ENCODE measurements at places on chromosomes 4 and X.

DNA sequence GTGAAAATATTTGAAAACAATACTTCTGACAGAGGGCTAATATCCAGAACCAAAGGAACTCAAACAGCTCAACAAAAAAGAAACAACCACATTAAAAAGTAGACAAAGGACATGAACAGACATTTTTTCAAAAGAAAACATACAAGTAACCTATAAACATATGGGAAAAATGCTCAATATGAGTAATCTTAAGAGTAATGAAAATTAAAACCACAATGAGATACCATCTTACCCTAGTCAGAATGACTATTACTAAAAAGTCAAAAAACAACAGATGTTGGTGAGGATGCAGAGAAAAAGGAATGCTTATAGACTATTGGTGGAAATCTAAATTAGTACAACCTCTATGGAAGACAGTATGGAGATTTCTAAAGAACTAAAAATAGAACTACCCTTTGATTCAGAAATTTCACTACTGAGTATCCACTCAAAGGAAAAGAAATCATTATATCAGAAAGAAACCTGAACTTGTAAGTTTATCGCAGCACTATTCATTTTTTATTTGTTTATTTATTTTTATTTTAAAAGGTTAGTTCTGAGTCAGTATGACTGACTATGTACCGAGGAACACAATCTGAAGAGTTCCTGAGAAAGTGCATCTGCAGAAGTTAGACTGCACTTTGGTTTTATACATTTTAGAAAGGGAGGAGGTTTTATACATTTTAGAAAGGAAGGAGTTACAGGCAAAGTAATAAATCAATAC is 231.3 kb downstream of the INPP4B start:
- no peak for DNase-seq

- DNase-seq: no peak
Observed at GRCh38 chrX:97389761-97390192, 506.1 kb downstream of the RPA4 start.

GRCh38 chrX:132612821-132613564 is 124.2 kb upstream of the MBNL3 start:
- peak; percentile 0 for DNase-seq

- DNase-seq: no peak
Observed at GRCh38 chrX:19686876-19687275, 171.6 kb upstream of the MAP3K15 start.

DNA sequence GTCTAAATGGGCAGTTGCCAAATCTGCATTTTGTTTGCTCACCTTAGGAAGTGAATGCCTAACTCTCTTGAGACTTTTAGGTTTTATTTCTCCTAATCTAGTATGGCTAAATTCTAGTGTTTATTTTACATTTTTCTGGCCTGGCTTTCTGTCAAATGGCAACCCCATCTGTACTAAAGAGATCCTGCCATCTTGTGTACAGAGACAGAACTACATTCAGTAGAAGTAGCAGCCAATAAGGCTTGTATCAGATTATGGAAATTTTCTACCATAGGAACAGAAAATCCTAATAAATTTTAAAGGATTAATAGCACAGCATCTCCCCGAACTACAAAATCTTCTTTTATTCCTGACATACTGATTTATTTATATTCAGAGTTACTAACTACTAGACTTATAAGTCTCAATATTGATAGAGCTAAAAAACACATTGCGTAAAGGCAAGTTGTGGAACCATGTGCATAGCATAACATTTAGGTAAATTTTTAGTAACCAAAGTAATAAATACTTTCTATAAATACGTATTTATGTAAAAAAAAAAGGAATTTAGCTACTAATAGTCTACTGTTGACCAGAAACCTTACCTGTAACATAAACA is 45.5 kb downstream of the TMEM144 start:
- DNase-seq: no peak

DNA sequence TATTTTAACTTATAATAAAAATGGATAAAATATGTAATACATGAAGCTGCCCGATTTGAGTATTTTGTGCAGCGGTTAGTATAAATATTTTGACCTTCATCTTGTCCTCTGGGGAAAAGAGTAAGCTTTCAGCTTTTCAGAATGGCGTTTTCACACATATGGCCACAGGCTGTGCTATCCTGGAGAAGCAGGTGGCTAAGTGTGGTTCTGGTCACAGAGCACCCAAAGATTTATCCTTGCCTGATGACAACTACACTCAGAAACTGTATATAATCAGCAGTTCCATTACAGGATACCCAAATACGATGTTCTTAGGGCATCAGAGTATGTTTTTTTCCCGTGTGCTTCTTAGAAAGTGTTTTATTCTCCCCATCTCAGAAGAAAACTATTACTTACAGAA is 42.3 kb upstream of the ANK2 start:
- DNase-seq: no peak

- DNase-seq: no peak
Observed at GRCh38 chrX:34654696-34655490, 2.2 kb downstream of the TMEM47 start.

GRCh38 chrX:23403849-23404248 is 69.2 kb downstream of the PTCHD1 start:
- no peak for DNase-seq

- DNase-seq: no peak
Observed at GRCh38 chrX:39112143-39112542, 310.9 kb downstream of the MID1IP1 start.

Measured in stimulated activated CD8-positive, alpha-beta memory T cell treated with anti-CD3 and anti-CD28 coated beads, Interleukin-7, amount 100 ng/mL, for 24 hours (primary cell).